ENCODE measurements at places on chromosomes 7 and 10. TPM values are rescaled to one million over a fixed set of nuclear protein-coding genes. Genes with fewer than 3 reads are reported as not detected.

DNA sequence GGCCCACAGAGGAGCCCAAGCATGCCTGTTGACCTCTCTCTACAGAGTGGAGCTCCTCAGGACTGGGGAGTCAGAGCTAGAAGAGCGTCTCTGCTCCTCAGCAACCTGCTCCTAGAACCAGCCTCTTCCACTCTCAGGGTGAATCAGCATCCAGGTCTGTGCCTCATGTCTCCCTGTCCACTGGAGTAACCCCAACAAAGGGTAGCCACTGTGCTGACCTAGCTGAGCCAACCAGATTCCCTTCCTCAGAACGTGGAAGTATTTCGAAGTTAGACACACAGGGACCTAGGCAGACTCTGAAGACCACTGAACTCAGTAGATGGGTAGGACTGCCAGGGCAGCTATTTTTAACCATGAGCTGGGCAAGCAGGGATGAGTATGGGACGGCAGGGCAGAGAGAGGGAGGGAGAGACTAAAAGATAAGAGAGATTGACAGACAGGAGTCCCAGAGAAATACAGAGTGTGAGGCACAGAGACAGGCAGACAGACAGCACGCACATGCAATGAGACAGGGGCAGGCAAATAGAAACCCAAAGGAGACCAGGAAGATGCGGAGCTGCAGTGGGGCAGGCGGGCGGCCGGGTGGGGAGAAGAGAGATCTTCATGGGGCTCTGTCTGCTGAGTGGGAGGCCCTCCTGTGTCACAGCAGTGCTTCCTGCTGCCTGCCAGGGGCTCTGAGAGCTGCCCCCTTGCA is 56.7 kb downstream of the OSBPL3 start:
- DNase-seq = peak; percentile 69

- DNase-seq = peak; percentile 15
Observed at GRCh38 chr7:116273918-116274301, 63.6 kb downstream of the TES start.

DNA sequence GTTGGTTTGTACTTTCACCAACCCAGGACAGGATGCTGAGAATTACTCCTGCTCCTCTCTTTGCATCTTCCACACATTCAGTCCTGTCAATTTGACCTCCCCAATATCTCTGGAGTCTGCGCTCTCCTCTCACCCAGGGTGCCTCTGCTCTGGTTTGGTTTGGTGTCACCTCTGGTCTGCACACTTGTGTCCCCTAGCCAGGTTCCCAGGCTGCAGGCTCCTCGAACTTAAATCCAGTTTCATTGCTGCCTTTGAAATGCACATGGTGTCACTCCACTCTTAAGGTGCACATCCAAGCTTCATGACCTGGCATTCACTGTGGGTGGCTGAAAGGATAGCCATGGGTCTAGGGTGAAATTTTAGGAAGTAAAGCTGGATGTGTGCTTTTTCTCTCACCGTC is 271.6 kb downstream of the RPS24 start:
- no peak for DNase-seq

- peak; percentile 97 for DNase-seq
Observed at GRCh38 chr10:86755740-86756510, 494 bp upstream of the BMPR1A start.

- no peak for DNase-seq
Observed at GRCh38 chr10:114052255-114052654, 8.6 kb downstream of the ADRB1 start.

DNA sequence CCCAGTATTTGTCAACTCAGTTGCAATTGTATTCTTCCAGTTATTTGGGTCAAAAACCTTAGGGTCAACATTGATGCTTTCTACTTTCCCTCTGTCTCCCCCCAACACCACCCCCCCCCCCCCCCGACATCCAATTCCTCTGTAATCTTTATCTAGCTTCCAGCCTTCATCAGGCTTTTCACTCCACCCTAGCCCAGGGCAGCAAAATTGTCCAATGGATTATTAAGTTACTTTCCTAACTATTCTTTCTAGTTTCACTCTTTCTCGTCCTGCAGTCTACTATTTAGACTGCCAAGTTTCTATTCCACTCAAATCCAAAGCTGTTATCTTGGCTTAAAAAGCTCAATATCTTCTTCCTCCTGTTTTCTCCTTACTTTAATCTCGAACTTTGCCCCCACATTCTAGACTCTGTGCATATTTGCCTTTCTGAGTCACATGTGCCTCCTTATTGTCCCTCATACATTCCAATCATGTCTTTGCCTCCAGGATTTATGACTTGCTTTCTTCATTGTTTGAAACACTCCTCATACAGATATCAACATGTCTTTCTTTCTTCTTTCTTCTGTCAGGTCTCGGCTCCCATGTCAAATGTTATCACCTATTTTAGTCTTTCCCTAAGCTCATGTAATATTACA is 196.6 kb upstream of the TMEM196 start:
- no peak for DNase-seq

DNA sequence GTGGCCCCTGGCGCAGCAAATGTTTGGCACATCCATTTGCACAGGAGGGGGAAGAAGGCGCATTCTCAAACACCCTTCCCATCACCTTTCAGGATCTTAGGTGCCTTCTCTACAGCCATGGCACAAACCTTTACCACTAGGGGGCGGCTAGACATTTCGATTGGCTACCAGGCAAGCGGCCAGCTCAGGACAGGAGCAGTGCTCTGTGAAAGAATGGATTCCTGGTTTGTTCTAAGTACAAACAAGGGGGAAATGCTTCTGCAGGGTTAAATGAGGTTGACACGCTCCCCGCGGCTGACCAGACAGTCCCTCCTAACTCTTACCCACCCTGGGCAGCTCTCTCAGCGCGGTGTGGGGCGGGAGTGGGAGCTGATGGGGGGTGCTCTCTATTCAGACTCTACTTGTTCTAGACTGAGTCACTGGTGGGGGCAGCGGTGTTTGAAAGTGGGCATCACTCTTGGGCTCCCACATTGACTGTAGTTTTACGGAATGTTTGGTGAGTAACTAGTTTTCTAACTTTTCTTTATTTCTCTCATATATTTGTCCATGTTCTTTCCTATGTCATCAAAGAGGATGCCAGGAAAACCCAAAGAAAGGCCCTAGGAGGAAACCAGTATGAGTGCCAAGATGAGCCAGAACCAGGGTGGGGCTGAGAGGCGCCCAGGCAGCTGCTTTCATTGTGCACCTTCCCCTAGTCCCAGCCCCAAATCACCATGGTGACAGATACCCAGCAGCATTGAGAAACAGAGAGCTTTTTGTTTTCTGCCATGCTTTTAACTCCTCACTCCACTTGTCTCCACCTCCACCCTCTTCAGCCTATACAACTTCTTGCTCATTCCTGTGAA is 61.4 kb upstream of the GPR158 start:
- DNase-seq = peak; percentile 79

DNA sequence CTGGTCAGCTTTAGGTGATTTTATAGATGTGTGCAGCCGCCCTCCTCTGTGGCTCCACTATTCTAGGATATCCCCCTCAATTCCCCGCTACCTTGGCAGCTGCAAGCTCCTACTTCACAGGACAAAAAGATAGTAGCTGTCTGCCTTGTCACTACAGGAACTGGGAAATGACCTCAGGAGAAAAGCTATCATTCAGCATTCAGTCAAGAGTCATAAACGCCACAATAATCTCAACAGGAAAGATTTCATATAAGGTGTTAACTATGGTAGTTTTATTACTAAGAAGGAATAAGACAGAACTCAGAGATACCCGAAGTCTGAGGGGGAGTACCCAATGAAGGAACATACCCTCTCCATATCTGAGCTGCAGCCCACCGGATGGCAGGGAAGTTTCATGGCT is 63.9 kb downstream of the CRPPA start:
- no peak for DNase-seq

DNA sequence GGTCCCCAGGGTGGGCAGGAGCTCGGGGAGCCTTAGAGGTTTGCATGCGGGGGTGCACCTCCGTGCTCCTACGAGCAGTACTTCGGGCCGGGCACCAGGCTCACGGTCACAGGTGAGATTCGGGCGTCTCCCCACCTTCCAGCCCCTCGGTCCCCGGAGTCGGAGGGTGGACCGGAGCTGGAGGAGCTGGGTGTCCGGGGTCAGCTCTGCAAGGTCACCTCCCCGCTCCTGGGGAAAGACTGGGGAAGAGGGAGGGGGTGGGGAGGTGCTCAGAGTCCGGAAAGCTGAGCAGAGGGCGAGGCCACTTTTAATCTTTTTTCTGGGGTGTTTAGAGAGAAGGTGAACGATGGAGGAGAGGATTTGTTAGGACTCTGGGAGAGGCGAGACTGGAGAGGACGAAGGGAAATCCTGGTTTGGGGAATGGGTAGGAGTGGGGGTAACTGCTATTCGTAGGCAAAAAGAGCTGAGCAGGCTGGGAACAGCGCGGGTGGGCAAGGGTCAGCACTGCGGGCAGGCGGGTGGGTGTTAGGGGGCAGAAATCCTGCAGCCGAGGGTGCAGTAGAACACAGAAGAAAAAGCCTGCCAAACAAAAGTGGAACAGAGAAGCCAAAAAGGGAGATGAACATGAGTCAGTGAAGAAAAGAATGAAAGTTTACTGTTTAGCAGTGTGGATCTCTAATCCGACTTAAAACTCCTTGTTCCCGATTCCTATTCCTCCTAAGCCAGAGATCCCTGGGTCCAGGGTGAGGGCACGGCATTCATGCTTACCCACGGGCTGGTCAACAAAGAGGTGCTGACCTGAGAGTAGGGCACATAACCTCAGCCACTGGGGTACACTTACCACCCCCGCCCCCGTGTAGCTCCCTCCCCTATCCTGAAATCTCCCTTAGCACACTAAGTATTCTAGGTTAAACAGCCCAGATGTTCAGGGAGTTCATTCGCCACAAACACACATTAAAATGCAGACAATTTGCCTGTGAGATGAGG is 26.9 kb downstream of the PRSS2 start:
- DNase-seq = peak; percentile 78

- DNase-seq = no peak
Observed at GRCh38 chr7:23713285-23714149, 3.5 kb downstream of the STK31 start.

- no peak for DNase-seq
Observed at GRCh38 chr7:55970978-55971377, 6.6 kb downstream of the NIPSNAP2 start.

DNA sequence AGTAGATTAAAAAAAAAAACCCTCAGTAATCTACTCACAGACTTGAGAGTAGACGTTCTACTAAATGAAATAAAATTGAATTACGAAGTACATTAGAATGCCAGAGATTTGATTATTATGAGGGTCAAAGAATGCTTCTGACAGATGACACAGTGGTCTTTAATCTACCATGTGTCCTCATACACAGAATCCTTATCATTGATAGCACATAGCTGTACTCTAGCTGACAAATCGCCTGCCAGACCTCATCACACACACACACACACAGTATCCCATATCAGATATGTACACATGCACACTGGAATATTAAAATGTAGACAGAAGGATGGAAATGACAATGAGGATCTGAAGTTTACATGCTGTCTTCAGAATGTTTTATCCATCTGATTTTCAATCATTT is 104.6 kb downstream of the SORCS1 start:
- no peak for DNase-seq

DNA sequence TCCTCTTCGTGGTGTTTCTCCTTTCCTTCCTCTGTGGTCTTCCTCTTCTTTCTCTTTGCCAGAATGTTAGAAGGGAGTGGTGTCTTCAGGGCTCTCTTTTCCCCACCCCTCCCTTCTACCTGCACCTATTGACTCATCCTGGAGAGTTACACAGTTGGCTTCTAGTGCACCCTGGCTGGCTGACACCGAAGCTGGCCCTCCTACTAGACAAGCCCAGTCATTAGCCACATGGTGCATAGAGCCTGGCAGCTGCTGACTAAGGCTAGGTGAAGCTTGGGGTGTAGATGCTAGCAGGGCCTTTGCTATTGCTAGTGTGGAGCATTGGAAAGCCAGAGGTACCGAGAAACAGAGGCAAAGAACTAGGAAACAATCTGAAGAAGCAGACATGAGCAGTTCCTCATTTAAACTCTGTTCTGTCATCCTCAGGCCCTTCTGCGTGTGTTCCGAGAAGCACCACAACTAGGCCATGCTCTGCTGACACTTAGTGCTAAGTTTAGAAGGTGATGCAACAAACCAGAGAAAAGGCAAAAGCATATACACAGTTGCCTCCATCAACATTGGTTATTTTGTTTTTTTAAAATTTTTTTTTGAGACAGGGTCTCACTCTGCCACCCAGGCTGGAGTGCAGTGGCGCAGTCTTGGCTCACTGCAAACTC is 213.9 kb downstream of the BAMBI start:
- DNase-seq = no peak

DNA sequence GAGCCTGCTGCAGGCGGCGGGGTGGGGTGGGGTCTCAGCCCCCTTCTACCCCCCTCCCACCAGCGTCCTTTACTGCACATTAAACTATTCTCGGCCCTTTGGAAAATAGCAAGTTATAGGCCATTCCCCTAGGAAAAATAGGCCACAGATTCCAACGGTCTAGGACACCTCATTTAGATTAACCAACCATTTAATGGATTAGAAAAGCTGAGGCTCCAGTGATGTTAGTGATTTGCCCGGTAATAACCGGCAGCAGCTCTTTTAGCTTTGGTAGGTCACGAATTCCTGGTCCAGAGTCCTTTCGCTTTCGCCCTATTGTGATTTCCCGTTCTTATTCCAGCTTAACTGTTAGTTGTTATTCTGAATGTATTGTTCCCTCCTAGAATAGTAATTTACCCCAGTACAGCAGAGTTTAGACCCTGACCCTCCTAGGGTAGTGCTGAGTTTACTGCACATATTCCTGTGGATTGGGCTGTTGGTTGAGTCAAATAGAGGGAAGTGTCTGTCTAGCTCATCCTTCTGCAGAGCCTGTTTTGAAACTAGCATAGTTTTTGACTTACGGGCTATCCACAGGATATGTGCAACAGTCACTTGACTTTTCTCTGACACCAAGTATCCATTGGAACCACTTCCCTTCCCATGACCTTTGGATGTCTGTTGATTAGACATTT is 754 bp downstream of the GSTO1 start:
- peak; percentile 70 for DNase-seq

DNA sequence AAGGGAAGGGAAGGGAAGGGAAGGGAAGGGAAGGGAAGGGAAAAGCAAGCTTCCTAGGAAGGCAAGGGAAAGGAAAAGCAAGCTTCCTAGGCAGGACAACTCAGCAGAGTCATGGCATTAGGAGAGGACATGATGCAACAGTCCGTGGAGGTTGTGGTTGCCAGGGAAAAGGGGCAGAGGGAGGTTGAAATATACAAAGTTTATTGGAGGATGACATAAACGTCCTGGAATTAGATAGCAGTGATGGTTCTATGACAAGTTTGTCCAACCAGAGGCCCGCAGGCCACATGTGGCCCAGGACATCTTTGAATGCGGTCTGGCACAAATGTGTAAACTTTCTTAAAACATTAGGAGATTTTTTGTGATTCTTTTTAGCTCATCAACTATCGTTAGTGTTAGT is 59.8 kb upstream of the OPN4 start:
- DNase-seq = no peak

DNA sequence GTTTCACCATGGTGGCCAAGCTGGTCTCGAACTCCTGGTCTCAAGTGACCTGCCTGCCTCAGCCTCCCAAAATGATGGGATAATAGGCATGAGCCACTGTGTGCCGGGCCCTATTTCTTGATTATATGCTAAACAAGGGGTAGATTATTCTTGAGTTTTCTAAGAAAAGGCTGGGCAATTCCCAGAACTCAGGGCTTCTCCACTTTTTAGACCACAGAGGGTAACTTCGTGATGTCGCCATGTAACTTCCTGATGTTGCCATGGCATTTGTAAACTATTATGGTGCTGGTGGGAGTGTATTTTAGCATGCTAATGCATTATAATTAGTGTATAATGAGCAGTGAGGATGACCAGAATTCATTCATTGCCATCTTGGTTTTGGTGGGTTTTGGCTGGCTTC is 35.8 kb downstream of the OTUD1 start:
- DNase-seq = no peak

Gene PRSS37
- not detected for total RNA-seq

Gene HTR7
- total RNA-seq = not detected

Gene MYOZ1
- total RNA-seq = not detected

Gene TFPI2
- not detected for total RNA-seq

Gene CRHR2
- not detected for total RNA-seq

Gene ITGA8
- not detected for total RNA-seq

Gene MBL2
- not detected for total RNA-seq

Gene SYCE1
- 0.38 TPM for total RNA-seq

Data from activated CD4-positive, alpha-beta T cell treated with anti-CD3 and anti-CD28 coated beads, Interleukin-2, amount 10 ng/mL, durations not matched to agents 24 days and 14 days (primary cell).